Stimulated activated CD4-positive, alpha-beta T cell treated with anti-CD3 and anti-CD28 coated beads, Interleukin-1b, Interleukin-23, amount 100 ng/mL, for 1 hour (primary cell): ENCODE measurements at places on chromosomes 1 and 21.

GRCh38 chr1:94978401-94978800, 51.5 kb upstream of the CNN3 start:
- no peak for DNase-seq

- DNase-seq = no peak
Observed at GRCh38 chr1:60889709-60890108, 192.7 kb upstream of the NFIA start.

DNA sequence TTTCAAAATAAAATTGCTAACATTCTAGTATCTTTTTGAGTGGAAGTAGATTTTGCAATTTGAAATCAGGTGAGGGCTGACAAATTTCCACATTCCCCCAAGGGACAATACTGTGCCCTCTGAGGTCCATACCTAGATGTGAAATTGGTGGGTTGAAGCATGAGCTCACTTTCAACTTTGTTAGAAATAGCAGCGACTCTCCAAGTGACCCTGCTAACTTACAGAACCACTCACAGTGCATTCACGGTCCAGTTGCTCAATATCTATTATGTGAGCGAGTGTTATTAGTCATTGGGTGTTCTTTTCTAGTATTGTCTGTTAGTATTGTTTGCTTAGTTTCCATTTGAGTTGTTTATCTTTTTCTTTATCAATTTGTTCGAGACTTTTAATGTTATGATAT, 53.6 kb upstream of the ASB17 start:
- no peak for DNase-seq

GRCh38 chr1:30487042-30487441, 236.3 kb downstream of the MATN1 start:
- no peak for DNase-seq

- DNase-seq = no peak
Observed at GRCh38 chr1:175597969-175598765, 145.2 kb downstream of the TNR start.

GRCh38 chr1:192225266-192225665, 67.0 kb downstream of the RGS18 start:
- DNase-seq = no peak
